NCI-H526 (cell line): ENCODE measurements at places on chromosomes 3 and 15.

DNA sequence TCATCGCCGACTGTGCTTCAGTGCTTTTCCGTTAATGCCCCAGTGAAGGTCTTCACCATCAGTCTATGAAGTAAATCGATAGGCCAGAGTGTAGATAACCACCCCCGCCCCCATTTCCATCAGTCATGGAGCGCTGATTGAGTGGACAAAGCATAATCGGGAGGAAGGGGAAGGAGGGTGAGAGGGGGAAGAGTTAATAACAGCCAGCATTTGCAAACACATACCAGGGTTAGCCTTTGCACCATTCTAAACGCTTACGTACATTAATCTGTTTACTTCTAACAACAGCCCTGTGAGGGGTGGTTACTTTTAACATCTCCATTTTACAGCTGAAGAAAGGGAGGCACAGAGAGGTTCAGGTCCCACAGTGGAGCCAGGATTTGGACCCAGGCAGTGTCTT lies 26.8 kb downstream of the EDEM1 start:
- no peak for DNase-seq

GRCh38 chr15:43104426-43104825 lies 1.4 kb downstream of the UBR1 start:
- no peak for DNase-seq

- peak; percentile 71 for DNase-seq
These were observed 467 bp downstream of the PIF1 start for GRCh38 chr15:64824929-64825430.

DNA sequence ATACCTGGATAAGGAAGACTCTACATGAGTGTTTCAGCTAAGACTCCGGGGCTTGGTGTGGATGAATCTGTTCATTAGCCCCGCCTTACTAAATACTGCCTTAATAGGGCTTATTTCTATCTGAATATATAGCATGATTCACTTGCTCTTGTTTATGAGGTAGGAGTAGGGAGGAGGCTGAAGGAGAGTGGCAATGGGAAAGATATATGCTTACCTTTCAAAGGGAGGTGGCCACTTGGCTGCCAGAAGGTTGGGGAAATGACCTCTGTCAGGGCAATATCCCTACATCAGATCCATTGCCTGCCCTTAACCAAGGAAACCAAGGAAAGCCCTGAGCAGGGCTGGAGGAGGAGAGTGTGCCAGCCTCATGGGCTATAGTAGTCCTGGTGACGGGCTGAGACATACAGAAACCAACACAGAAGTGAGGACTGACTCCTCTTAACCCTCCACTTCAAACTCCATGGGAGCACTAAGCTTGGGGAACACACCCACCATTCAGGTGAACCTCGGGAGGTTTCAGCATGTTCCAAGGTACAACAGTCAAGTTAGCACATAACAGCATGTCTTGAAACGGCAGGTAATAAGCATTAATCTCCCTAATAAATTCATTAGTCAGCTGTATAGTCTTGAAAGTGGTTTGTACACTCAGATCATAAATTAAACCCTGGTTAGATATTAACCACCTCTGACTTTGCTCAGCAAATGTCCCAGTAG lies 80.1 kb downstream of the EOMES start:
- DNase-seq: no peak

DNA sequence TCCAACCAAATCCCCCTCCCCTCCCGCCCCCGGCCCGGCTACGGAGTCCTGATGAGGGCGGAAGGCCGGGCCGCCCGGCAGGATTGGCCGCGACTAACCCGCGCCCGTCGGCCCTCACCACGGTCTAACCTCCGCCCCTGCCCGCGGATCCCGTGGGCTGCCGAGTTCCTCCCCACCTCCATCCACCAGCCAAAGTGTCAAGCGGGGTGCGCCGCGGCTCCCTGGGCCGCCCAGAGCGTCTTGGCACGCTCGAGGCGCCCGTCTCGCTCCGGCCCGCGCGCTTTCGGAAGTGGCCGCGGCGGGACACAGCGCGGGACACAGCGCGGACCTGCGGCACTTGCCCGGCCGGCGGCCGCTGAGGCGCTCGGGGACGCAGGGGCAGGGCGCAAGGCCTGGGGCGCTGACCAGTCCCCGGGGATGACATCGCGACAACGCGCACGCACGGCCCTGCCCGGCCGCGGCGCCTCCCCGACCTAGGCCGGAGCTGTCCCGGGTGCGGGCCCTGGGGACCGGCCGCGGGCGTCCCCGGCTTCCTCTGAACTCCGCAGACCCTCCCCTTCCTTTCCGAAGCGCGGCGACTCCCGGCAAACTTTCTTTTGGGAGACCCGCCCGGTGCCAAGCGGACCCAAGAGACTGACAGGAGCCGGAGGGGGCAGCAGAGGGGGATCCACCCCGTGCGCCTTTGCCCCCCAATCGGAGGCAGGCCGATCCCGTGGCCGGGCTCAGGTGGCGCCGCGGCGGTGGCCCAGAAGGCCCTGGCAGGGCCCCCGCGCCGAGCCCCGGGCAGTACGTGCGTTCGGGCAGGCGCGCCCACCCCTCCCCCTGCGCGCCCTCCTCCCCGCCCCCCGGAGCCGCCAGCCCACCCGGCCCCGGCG lies 112.8 kb upstream of the ICE2 start:
- peak; percentile 76 for DNase-seq

- DNase-seq: peak; percentile 59
These were observed 983 bp upstream of the ALAS1 start for GRCh38 chr3:52196977-52197376.

GRCh38 chr15:62855085-62855476 lies 187.5 kb upstream of the TPM1 start:
- DNase-seq: no peak

GRCh38 chr3:39809995-39810595 lies 686 bp downstream of the MYRIP start:
- DNase-seq: no peak

DNA sequence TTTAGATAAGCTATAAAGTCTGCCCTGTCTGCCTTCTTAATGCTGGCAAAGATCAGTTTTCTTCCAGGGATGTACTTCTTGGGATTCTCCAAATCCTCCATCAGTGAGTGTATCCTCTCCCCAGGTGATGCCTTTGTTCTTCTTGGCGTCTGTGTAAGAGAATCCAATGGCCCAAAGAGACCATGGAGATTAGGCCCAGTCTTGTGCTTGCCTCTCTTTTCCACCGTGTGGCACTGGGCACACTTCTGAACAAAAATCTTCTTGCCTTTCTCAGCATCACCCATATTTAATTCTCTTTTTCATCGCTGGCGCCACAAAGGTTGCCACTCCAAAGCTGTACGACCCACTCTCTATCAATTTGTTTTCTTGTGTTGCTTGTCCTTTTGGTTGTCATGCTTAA lies 32.2 kb upstream of the TAMM41 start:
- DNase-seq: no peak

DNA sequence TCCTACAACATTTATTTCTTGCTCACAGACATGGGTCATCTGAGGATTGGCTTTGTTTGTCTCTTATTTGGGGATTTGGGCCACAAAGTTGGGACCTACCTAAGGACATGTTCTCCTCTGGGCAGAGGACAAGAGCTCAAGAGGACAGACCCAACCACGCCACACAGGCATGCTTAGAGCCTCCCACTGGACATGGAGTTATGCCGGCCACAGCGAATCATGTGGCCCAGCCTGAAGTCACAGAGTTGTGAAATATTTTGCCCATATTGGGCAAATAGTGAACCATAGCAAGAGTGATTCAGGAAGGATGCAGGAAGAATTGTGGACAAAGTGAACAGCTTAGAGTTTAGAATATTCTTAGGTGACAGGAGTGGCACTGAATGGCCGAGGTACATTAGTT lies 9.9 kb downstream of the TRAK1 start:
- DNase-seq: no peak

- DNase-seq: no peak
These were observed 112.6 kb upstream of the ALCAM start for GRCh38 chr3:105254154-105254553.

GRCh38 chr15:84981054-84981710 lies 474 bp upstream of the PDE8A start:
- peak; percentile 90 for DNase-seq

- DNase-seq: no peak
These were observed 69.9 kb downstream of the NR2E3 start for GRCh38 chr15:71880276-71880675.

DNA sequence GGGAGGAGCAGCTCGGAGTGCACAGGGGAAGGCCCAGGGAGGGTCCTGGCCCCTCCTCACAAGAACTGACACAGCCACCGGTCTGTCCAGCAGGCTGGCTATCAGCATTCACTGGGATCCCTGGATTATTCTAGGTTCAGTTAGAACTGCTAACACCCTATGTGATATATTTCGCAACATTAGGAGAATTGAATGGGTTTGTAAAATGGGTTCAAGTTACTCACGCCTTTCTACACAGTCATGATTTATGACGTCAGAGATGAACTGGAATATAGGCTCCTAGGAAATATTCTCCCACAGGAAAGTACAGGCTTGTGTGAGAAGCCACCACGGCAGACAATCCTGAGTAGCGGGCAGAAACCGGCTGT lies 969 bp upstream of the BSN start:
- no peak for DNase-seq

GRCh38 chr3:150920236-150920635 lies 15.0 kb upstream of the MINDY4B start:
- no peak for DNase-seq

DNA sequence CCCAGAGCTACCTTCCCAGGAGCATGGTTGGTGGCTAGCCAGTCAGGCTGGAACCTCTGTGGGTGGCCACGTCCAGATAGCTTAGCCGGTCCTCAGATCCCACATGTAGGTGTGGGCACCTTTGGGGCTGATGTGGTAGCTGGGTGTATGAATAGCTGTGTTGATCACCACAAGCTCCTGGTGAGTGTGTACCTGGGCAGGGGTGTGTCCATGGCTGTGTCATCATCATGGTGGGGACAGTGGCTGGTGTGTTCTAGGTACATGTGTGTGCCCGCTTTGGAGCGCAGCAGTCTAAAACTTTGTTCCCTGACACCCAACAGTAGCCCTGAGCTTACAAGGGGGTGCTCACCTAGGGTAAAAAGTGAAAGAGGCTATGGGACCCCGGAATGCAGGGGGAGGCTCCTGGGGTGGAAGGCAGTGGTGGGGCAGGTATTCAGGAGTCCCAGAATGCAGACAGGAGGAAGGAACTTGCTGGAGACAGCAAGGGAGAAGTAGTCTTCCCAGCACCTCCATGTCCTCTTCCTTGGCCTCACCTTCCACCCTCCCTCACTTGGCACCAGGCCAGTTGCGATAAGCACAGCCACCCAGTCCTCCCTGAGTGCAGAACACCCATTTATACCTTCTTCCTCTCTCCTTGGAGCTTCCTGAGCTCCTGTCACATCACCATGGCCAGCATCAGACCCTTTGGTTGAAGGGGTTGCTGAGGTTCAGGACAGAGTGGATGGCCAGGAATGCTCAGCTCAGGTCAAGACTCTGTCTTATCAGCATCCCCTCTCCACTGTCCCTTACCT lies 1.2 kb downstream of the CISH start:
- DNase-seq: no peak

GRCh38 chr3:8622873-8623691 lies 21.5 kb downstream of the SSUH2 start:
- peak; percentile 39 for DNase-seq

DNA sequence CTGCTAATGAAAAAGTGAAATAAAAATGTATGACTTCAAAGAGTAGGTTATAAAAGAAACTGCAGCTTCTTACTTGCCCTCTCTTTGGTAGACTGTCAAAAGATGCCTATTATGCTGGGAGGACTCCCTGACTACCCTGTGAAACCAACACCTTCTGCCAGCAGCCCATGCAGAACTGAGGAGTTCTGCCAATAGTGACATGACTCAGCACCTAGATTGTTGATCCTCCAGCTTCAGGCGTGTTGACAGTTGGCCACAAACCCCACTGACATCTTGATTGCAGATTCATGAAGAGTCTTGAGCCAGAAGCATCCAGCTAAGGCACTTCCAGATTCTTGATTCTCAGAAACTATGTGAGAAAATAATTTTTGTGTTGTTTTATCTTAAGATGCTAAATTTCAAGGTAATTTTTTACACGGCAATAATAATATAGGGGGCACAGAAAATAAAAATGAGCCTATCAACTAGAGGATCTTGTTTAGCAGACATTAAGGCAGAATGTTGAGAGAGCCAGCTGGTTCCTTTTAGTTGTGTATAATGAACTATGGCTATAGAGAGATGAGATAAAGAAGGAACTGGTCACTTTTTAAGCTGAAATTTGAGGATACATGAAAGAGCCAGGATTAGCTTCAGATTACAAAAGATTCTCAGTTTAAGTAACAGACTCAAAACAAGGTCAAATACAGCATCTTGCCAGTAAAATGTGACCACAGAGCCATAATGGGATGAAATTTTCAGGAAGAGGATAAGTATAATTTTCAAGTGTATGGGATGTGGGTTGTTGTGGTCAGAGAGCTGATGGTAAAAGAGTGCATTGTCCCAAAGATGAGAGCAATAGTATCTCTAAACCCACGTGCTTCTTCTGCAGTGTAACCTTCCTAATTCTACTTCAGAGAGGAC lies 588.7 kb upstream of the CBLB start:
- no peak for DNase-seq

DNA sequence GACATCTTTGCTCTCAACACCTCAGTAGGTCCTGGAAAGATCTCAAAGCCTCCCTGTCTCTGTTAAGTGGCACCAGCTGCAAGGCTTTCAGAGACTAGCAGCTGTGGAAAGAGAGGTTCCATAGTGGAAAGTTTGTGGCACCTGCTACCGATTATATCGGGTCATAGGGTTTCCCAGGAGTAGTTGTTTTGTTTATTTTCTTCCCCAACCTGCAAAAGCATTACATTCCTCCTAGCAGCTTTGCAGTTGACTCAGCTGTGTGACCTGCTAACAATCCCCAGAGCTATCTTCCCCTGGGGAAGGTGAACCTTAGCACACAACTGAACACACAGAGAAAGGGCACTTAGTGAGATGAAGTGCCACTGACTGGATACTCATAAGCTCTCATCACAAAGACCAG lies 598.9 kb upstream of the GRM7 start:
- peak; percentile 12 for DNase-seq

- no peak for DNase-seq
These were observed 1.9 kb downstream of the ROBO1 start for GRCh38 chr3:79765911-79766310.

GRCh38 chr3:109116031-109116430 lies 1.9 kb downstream of the MORC1 start:
- no peak for DNase-seq

DNA sequence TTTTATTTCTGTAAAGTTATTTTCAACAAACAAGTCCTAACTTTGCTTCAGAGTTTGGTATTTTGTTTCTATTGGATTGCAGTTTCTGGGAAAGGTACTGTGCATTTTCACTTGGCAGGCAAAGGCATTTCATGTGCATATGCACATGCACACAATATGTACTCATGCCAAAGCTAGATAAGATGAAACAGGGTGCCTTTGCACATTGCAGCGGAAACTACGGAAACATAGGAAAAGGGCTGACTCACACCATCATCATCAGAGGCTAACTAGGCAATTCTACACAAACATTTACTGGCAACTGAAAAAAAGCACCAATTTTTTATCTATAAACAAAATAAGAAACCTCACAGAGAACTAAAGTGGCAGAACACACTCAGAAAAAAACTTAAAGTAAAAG lies 550.6 kb upstream of the NECTIN3 start:
- no peak for DNase-seq
